ENCODE measurements at places on chromosomes 5 and 9. TPM values are rescaled to one million over a fixed set of nuclear protein-coding genes. Genes with fewer than 3 reads are reported as not detected.

The PTPRD gene
- total RNA-seq: 0.50 TPM

The CTSL gene
- 110 TPM for total RNA-seq

The ABO gene
- not detected for total RNA-seq

The NTNG2 gene
- 2.0 TPM for total RNA-seq
